ENCODE measurements at places on chromosomes 4 and X.

DNA sequence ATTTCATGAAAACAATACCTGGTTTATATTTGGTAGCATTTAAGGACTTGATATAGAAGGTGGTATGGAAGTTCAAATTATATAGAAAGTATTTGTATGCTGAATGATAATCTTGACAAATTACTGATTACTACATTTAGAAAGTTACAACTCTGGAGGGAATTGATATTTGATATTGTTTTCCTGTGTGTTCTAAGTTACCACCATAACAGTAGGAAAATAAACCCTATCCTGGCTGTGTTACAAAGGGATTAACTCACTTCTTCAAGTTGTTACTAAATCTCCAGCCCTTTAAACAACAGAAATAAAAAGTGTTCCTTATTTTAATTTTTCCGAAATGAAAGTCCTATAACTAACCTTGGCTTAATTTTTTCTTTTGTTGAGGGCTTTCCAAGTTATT lies 36.6 kb downstream of the FHL1 start:
- DNase-seq: no peak

- DNase-seq: no peak
Measured at GRCh38 chrX:141467442-141467841, 117.1 kb downstream of the SPANXA1 start.

DNA sequence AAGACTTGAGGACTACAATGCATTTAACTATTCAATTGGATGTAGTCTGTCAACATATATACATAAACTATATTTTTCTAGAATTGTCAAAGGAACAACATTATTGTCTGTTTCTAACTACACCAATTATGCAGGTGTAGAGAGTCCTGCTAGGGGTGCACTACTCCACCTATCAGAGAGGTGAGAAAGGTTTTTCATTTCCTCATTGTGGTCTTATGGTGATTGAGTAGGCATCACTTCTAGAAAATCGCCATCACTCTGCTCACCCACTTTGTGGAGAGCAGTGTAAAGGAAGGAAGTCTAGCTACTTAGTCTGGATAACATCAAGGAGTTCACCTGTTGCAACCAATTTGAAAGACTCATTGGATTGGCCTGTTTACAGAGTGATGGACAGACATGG lies 4.4 kb upstream of the ADH1C start:
- no peak for DNase-seq

GRCh38 chr4:185879666-185880312 lies 67.8 kb upstream of the SORBS2 start:
- DNase-seq: no peak

GRCh38 chr4:773214-773613 lies 52.7 kb downstream of the CPLX1 start:
- peak; percentile 18 for DNase-seq

DNA sequence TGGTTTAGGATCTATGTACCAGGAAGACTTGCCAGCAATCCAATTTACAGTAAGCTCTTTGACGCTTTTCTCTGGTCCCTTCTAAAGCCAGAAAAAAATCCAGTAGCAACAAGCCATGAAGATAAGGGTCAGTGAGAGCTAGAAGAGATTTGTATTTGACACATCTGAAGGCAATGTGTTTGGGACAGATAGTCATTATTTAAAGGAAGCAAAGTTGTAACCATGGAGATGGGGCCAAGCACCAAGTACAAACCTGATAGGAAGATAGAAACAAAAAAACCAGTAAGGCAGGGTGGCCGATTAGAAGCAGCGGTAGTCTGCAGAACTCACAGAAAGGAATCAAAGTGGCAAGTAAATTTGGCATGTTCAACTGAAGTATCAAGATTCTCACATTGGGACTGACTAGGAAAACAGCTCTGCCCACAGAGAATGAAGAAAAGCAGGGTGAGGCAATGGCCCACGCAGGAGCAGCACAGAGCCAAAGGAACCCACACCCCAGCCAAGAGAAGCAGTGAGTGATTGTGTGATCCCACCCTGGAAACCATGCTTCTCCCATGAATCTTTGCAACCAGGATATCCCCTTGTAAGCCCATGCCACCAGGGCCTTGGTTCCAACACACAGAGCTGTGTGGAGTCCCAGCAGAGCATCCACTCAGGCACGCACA lies 12.9 kb upstream of the C4orf54 start:
- DNase-seq: no peak

GRCh38 chr4:57249083-57249482 lies 138.9 kb upstream of the IGFBP7 start:
- DNase-seq: no peak

GRCh38 chr4:183205193-183205592 lies 106.1 kb downstream of the WWC2 start:
- no peak for DNase-seq

DNA sequence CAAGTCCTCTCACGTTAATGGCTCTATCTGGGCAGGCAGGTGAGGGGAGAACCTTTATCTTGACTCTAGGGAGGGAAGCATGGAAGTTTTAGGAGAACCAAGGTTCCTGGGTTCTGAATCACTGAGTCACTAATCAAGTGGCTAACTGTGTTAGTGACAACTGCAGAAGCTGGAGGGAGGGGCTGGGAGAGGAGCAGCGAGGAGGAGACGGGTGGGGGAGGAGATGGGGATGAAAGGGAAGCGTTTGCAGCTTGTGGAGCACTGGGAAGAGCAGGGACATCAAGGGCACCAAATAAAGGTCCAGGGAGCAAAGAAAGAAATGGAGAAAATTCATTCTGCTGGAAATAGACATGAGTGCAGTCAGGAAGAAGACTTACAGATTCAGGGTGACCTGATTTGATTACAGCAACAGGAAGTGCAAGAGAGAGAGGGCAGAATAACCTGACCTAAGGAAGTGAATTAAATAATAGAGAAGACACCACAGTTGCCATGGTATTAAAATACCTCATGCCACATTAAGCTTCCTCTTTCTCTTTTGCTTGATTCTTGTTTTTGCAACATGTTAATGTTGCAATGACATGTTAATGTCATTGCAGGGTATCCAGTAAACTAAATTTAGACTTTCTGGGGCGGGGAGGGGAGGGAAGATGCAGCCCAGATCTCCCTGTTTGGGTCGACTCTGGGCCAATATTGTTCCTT lies 4.5 kb upstream of the SETD7 start:
- no peak for DNase-seq
